Effector CD8-positive, alpha-beta T cell (primary cell): ENCODE measurements at places on chromosomes 13 and 19.

DNA sequence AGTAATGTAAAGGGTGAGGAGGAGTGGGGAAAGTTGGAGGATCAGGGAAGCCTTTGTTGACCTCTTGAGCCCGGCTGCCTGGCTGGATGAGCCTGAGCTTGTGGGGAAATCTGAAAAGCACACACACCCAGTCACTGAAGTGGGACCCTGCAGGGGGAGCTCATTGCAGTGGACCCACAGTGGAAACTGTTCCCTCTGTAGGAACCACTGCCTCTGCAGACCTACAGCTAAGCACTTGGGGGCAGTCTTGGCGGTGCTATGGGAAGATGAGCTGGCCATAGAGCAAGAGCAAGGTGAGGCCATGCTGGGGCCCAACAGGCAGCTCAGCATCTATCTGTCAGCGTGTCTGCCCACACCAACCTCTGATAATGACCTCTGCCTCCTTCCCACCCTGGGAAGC lies 294.8 kb downstream of the TSHZ3 start:
- DNase-seq: no peak

DNA sequence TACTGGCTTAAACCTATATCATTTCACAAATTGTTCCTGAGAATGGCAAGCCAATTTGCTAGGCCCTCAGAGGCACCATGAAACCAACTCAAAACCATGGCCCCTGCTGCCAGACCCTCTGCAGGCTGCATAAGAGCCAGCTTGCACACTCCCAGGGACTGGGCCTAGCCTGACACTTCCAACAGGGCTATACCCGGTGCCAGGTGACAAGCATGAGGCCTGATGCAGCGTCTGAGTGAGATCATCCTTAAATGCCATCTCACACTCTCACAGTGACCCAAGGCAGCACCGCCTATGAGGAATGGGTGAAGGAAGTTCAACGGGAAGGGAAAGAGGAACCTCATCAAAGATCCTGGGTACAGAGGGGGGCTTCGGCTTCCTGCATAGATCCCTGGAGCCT lies 65.6 kb downstream of the C13orf42 start:
- no peak for DNase-seq

GRCh38 chr19:18733196-18733647 lies 49.7 kb downstream of the CRTC1 start:
- no peak for DNase-seq

GRCh38 chr13:83065108-83065507 lies 817.2 kb downstream of the SLITRK1 start:
- no peak for DNase-seq

- no peak for DNase-seq
These were observed 290.8 kb downstream of the FOXO1 start for GRCh38 chr13:40375489-40376171.

DNA sequence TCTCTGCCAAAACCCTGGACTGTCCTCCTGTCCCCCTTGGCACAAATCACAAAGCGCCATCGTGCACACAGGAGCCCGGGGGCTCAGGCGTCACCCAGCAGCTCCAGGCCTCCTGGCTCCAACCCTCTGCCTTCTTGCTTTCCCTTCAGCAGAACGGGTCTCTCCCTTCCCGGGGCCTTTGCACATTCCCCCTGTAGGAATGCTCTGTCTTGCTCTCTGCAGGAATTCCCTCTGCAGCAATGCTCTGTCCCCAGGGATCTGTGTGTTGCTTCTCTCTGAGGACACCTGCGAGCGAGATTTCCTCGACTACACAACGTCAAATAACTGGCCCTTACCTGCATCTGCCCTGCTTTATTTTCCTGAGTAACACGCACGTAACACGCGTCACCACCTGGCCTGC lies 13.3 kb upstream of the RASA3 start:
- DNase-seq: no peak

GRCh38 chr13:88586263-88586662 lies 915.1 kb downstream of the SLITRK5 start:
- no peak for DNase-seq

DNA sequence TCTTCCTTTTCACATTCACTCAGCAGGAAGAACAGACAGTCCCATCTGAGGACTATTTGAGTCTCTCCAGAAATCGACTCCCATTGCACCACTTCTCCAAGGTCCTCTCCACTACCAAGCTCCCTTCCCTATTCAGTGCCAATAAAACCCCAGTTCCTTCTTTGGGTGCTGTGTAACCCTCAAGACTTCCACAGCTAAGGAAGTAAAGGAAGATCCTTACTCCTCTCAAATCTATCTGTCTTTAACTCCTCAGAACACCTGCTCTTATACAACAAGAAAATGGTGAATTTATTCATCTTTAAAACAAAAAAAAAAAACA lies 29.2 kb upstream of the TM9SF2 start:
- DNase-seq: no peak

- no peak for DNase-seq
These were observed 69.8 kb downstream of the KDM4B start for GRCh38 chr19:5038631-5039271.

DNA sequence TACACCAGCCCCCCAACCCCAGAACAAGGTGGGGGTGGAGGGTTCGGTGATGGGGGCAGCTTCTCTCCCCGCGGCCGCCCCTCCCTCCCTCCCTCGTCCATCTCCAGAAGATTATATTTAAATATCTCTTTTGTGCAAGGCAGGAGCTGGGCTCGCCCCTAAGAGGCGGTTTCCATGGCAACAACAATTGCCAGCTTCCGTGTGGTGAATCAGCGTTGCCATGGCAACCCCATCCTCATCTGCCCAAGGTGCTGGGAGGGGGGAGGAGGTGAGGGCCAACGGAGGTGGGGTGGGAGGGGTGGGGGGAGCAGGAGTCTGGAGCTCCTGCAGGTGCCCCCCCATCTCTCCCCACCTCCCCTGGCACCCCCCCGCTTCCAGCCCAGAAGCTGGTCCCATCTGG lies 46.4 kb downstream of the CELF5 start:
- no peak for DNase-seq

GRCh38 chr19:18202778-18203407 lies 949 bp downstream of the RAB3A start:
- DNase-seq: peak; percentile 8

DNA sequence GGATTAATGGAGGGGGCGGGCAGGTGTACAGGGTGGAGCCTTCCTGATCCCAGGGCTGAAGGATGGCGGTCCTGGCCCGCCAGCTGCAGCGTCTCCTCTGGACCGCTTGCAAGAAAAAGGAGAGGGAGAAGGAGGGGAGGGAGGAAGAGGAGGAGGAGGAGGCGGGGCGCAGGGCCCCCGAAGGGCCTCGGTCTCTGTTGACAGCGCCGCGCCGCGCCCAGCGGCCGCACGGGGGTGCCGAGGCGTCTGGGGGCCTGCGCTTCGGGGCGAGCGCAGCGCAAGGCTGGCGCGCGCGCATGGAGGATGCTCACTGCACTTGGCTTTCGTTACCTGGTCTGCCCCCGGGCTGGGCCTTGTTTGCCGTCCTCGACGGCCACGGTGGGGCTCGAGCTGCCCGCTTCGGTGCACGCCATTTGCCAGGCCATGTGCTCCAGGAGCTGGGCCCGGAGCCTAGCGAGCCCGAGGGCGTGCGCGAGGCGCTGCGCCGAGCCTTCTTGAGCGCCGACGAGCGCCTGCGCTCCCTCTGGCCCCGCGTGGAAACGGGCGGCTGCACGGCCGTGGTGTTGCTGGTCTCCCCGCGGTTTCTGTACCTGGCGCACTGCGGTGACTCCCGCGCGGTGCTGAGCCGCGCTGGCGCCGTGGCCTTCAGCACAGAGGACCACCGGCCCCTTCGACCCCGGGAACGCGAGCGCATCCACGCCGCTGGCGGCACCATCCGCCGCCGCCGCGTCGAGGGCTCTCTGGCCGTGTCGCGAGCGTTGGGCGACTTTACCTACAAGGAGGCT lies at the start of gene PPM1N:
Gene PPM1N, plus strand, starts transcription at position 33 of the 785 bp plus-strand sequence. Its CDS starts 30 bp downstream, at position 63.
- DNase-seq: peak; percentile 36

DNA sequence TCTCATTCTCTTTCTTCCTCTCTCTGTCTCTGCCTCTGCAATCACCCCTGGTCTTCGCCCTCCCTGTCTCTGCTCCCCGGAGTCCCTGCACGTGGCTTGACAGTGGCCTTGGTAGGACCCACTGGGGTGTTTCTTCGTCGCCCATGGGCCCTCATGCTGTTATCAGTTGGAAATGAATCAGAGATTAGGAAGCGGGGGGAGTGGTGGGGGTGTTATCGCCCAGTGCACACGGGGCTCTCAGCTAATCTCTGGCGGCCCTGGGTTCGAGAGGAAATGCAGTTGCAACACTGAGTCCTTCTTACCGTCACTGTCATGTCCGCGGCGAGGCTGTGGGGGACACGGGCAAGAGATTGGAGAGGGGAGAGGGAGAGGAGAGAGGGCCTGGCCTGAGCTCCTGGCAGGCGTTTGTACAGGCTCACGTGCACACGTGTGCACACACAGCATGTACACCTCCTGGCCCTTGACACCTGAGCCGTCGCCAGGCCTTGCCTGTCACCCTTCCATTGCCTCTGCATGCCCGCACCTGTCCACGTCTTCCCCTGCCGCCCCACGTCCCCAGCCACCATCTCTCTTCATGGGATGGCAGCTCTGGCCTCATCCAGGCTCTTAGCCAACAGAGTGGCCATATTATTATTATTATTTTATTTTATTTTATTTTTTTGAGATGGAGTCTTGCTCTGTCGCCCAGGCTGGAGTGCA lies 37.8 kb upstream of the SLC7A10 start:
- DNase-seq: no peak

DNA sequence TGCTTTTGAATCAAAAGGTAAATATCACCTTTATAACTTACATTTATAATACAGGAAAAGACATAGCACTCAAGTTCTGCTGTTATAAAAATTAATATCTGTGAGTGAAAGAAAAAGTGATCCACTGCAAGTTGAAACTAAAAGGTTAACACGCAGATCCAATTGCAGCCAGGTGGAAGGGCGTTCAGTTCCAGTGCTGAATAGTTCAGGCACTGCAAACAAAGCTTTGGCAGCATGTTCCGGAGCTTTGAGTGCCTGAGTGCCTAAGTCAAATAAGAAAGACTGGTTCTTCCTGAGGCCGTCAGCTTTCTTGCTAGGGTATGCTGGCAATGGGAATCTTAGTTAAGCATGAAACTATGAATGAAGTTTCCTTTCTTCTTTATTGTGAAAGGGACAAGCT lies 200.3 kb downstream of the LMO7 start:
- DNase-seq: no peak

DNA sequence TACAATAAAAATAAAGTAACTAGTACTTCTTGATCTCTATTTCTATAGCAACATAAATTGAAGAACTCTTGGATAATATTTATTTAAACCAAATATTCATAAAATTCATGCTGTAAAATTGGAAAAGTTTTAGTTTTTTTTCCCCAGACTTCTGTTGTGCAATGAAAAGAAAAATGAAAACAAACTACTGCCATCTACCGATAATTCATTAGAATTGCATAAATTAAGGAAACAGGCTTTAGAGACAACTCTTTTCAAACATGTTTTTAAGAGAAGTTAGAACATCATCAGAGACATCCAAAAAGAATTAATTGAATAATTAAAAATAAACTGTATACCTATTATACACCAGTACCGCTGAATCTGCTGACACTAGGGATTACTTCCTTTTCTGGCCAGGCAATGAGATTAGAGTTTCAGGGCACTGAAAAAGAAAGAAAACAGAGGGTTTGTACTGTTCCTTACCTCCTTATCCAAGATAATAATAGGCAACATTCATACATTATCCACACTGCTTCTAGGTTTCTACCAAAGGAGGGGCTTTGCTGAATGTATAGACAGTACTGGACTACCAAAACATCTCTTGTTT lies 4.9 kb downstream of the CCDC122 start:
- no peak for DNase-seq

GRCh38 chr19:41527089-41527488 lies 48.9 kb upstream of the CEACAM21 start:
- DNase-seq: no peak

DNA sequence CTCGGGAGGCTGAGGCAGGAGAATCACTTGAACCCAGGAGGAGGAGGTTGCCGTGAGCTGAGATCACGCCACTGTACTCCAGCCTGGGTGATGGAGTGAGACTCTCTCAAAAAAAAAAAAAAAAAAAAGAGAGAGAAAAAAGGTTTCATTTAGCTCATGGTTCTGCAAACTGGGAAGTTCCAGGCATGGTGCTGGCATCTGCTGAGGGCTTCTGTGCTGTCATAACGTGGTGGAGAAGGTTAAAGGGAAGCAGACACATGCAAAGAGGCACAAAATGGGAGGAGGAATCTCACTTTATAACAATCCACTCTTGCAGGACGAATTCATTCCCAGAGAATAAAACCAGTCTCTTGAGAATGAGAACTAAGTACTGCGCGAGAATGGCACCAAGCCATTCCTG lies 34.9 kb upstream of the SIAH3 start:
- DNase-seq: no peak

DNA sequence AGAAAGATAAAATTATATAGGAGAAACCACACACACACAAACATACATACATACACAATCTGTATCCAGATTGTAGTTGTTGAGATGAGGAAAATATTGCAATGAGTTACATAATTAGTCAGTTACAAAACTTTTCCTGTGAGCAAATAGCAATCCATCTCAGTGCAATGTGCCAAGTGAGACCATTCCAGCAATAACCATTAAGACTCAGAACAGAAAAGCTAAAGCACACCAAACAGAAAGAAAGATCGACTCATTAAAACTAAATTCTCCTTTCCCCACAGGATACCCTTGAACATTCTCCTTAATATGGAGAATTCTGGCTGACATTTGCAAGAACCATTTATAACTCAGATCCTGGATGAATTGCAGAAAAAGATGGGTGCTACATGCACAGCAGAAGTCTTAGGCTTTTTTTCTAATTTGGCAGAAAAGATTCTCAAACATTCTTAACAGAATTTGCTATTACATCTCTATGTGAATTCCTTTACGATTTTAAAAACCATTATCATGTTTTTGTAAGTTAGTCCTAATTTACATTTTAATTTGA lies 1341.2 kb upstream of the SPRY2 start:
- DNase-seq: no peak

- no peak for DNase-seq
These were observed 50.2 kb upstream of the KLF2 start for GRCh38 chr19:16274447-16274846.

GRCh38 chr19:44512326-44513298 lies 12.3 kb upstream of the ZNF180 start:
- no peak for DNase-seq

DNA sequence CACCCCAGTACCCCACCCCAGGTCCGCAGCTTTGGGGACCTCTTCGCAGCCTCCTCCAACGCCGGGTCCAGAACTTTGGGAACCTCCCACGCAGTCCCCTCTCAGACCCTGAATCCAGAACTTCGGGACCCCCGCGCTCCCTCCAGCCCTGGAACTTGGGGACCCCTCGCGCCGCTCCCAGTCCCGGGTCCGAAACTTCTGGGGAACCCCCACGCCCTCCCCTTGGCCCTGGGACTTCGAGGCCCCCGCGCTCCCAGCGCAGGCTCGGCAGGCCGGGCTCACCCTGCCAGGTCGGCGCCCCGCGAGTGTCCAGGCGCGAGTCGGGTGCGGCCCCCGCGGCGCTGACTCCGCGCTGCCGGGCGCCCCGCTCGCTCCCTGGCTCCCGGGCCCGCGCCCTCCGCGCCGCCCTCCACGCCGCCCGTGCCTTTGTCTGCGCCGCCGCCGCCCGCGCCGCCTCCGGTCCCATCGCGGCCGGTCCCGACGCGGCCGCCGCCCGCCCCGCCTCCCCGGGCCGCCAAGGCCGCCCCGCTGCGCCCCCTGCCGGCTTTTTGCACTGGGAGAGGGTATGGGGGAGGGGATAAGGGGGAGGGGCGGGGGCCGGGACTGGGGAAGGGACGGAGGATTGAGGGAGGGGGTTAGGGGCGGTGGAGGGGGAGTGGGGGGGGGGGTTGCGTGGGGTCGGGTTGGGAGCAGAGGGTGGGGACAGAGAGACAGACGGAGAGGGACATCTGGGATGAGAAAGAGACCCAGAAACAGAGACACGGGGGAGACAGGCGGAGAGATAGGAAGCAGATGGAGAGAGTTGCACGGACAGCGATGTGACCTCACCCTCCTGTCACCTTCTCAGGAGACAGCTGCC lies at the start of gene HOMER3:
Gene HOMER3, minus strand, starts transcription at position 449 of the 859 bp plus-strand sequence. CDS start 2,235 bp downstream, outside the sequence.
- DNase-seq: peak; percentile 66

GRCh38 chr19:5789886-5790558 lies 941 bp downstream of the DUS3L start:
- no peak for DNase-seq
